Fibroblast of skin of scalp (primary cell): ENCODE measurements at places on chromosomes 2 and 18.

- no peak for DNase-seq
Observed at GRCh38 chr2:177501186-177501585, 108.6 kb downstream of the AGPS start.

- no peak for DNase-seq
Observed at GRCh38 chr2:238267884-238268680, 20.3 kb downstream of the PER2 start.

DNA sequence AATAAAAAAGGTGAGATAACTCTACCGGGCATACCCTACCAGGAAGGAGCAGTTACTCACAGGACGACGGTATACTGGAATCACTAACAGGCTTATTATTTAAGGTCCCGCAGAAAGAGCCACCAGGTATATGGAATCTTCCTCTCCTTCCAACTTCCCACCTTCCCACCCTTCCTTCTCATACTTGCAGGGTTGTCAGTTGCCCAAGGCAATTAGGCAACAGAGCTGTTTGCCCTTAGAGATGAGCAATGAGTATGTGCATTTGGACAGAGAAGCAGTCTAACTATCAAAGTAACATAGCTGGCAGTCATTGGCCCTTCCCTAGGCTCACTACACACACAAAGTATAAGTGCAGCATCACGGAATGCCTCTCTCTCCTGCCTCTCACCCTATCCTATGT is 32.1 kb upstream of the EVA1A start:
- DNase-seq, result no peak

GRCh38 chr2:109216332-109216731 is 87.3 kb downstream of the SH3RF3 start:
- no peak for DNase-seq

- peak; percentile 59 for DNase-seq
Observed at GRCh38 chr2:188664951-188665595, 309.1 kb upstream of the COL3A1 start.

GRCh38 chr18:57427429-57428201 is 7.6 kb upstream of the ONECUT2 start:
- no peak for DNase-seq
